ENCODE measurements at places on chromosomes 1 and 21.

DNA sequence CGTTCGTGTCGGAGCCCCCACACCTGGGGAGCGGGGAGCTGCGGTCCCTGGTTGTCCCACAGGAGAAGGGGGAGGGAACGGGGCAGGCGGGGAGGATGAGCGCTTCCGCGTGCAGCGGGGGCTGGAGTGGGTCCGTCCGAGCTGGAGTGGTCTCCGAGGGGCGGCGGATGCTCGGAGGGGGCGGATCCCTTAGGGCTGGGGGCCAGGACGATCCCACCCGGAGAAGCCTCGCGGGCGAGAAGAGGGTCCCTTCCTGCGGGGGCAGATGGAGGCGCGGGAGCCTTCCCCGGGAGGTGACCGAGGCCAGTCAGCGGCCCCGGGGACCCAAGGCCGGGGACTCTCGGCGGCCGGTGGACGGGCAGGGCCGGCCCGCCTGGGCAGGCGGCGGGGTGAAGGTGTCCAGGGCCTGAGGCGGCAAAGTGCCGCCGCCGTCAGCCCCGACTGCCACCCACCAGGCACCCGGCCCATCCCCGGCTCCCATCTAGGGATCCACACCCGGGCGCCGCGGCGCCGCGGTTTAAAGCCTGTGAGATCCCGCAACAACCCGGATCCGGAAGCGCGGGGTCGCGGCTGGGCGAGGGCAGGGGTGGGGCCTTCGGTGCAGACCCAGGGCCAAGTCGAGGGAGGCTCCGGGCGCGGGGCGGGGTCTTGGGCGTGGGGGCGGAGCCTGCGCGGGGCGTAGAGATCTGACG lies 5.3 kb upstream of the CCDC27 start:
- DNase-seq: peak; percentile 93

DNA sequence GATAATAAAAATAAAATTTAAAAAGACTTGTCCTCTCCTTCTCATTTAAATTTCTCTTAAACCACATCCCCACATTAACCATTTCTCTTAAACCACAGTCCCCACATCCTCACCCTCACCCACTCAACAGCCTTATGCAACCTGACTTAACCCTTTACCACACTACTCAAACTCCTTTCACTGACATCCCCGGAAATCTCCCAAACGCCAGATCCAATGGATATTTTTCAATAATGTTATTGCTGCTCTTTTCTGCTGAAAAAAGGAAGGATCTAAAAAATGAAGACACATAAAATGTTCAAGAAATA lies 54.2 kb upstream of the EEIG2 start:
- no peak for DNase-seq

- peak; percentile 4 for DNase-seq
Measured at GRCh38 chr21:40227096-40227495, 359.9 kb downstream of the PCP4 start.

- no peak for DNase-seq
Measured at GRCh38 chr1:168279253-168279652, 1.4 kb upstream of the TBX19 start.

DNA sequence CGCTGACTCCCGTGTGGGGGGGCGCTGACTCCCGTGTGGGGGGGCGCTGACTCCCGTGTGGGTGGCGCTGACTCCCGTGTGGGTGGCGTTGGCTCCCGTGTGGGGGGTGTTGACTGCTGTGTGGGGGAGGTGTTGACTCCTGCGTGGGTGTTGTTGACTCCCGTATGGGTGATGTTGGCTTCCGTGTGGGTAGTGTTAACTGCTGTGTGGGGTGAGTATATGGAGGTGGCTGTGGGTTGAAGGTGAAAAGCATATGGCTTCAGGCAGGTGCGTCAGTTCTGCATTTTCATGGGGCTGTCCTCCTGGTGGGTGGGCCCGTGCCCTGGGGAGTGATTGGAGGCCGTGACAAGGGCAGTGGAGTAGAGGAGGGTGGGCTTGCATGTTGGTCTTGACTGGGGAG lies 7.9 kb downstream of the PLCH2 start:
- DNase-seq: no peak

DNA sequence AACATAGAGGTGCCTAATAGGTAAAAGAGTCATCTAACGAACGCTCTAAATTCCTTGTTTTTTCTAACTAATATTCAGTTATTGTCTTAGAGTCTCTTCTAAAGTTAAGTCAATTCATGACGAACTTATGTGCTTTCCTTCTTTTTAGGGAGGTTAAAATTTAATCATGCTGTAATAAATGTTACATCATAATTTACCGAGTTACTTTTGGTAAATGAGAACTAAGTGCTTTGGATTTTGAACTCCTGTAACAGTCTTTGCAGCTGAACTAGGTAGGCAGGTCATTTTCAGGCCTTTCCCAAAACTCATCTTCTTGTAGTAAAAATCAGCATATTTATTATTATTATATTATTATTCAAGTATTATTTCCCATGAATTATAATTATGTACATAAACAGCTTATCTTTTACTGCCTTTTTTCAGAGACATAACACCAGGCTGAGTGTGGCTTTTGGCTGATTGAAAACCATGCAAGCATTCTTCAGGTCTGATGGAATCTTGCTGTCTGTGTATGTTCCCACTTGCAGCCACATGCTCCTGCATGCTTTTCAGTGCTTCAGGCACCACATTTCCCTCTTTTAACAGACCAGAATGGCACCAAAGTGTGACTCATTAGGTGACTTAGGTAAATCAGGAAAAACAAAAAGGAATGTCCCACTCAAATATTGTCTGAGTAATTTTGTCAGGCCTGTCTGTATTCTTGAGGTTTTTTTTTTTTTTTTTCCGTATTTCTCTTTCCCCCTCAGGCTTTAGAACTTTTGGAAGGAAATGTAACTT lies 81.0 kb upstream of the CD55 start:
- DNase-seq: peak; percentile 19

GRCh38 chr1:68673771-68674170 lies 176.9 kb upstream of the DEPDC1 start:
- DNase-seq: no peak

DNA sequence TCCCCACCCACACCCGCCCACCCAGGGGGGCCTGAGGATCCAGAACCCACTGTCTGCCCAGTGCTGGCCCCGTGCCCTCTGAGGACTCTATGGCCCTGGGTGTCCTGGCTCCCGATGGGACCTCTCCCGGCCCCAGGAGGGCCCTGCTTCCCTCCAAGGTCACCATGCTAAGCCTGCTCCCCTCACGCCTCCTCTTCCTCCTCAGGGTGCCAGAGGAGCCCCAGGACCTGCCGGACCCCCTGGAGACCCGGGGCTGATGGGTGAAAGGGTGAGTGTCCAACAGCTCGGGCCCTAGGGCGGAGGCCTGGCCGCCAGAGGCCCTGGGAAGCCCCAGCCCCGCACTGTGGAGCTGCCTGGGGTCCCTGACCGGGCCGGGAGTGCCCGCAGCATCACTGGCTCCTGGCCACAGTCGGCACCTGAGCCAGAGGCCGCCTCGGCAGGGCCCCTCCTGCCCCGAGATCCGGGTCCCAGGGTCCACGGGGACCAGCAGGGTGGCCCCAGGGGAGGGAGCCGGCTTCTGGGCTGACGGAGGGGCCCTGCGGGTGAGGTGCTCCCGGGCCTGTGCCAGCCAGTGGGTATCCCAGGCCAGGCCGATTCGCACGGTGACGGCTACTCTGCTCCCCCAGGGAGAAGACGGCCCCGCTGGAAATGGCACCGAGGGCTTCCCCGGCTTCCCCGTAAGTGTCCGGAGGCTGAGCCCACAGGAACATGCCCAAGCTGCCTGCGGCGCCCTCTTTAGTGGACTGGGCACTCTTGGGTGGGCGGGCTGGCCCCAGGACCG lies 16.1 kb downstream of the COL6A1 start:
- DNase-seq: no peak

GRCh38 chr1:2277741-2278488 lies 49.8 kb downstream of the SKI start:
- no peak for DNase-seq

DNA sequence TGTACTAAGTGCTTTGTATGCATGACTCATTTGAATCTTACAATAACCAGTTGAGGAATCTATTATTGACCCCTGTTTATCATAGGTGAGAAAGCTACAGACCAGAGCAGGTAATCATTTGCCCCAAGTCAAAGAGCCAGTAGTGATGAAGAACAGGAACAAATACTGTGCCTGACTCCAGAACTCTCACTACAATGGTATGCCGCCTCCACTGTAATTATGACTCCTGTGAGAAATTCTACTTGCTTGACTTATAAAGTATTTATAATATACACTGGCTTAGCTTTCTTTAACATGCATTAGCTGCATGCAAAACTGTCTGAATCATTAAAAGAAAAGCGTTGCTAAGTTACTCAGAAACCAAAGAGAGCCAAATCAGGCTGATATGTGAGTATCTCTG lies 92.6 kb downstream of the ZNF281 start:
- DNase-seq: no peak

DNA sequence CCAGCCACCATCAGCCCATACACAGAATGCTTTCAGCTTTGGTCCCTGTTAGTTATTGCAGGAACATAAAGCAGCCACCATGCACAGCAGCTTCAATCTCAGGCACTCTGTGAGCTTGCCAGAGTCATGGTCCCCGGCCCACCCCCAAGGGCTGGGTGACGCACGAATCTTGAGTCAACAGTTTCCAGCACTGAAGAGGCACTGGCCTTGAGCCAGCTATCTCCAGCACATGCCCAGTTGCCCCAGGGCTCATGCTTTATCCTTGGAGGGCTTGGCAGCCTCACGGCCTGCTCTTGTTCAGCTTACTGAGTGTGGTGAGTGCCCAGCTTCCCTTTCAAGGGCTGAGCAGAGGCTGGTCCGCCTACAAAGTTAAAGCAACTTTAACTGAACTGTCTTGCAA lies 200.7 kb upstream of the RAB4A start:
- DNase-seq: peak; percentile 97

DNA sequence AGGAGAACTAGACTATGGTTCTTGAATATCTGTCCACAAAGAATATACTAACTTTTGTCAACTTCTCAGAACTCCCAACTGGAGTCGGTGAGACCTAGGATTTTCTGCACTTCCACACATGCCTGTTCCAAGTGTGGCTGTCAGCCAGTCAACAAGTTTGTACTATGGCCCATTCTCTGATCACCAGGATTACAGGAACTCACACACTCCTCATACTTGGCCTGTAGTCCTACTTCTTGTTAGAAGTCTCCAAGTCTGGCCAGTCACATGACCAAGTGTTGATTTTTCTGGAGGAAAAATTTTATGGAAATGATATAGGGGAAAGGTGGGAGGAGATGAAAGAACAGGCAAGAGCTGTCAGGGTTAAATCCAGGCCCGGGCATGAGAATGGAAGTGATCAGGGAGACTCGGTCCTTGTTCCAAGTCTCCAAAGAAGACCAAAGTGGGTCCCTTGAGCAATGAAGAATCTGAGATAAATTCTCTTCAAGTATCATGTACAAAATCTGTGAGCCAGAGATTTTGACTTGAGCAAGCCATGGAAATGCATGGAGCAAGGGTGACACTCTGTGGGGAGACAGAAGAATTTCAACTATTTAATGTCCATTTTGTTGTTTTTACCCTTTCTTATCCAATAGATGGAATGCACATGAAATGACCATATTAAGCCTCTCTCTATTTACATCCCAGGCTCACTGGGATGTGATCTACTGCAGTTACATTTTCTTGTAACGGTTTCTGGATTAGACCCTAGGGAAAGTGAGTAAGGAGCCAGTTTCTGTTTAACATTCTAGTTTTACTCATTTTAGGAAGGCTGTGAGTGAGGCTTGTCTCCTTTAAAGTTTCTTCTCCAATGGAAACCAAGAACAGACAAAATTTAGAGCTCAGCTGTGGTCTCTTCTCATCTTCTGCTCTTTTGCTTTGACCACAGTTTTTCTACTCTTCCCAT lies 320.9 kb downstream of the ASTN1 start:
- peak; percentile 73 for DNase-seq

DNA sequence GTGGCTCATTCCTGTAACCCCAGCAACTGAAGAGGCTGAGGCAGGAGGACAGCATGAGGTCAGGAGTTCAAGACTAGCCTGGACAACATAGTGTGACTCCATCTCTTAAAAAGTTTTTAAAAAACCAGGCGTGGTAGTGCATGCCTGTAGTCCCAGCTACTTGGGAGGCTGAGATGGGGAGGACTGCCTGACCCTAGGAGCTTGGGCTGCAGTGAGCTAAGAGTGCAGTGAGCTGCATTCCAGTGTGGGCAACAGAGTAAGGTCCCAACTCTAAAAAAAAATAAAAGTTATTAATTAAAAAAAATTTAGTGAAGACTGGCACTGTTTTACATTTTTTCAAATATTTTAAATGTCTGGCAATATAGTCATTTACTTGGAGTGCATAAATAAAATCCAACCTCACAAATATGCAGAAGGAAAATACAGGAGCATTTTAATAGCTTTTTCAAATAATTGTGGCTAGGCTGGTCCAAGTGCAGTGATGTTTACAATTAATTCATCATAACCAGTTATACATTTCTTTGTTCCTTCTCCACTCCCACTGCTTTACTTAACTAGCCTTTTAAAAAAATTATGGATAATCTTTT lies 10.8 kb downstream of the ZBTB8OS start:
- no peak for DNase-seq

- no peak for DNase-seq
Measured at GRCh38 chr1:170854677-170855076, 80.7 kb upstream of the MROH9 start.

- peak; percentile 94 for DNase-seq
Measured at GRCh38 chr1:99327357-99327756, 63.1 kb downstream of the PLPPR4 start.

GRCh38 chr1:206782448-206782847 lies 10.2 kb upstream of the IL10 start:
- DNase-seq: no peak

Data from DMS53 (cell line).